ENCODE measurements at places on chromosomes 1 and 21.

GRCh38 chr1:235843461-235843961 is 23.2 kb downstream of the LYST start:
- DNase-seq = peak; percentile 26

GRCh38 chr21:45576838-45577737 is 34.8 kb upstream of the SLC19A1 start:
- no peak for DNase-seq

GRCh38 chr1:87179851-87180519 is 148.7 kb upstream of the LMO4 start:
- no peak for DNase-seq

- DNase-seq = no peak
Measured at GRCh38 chr1:17281775-17282181, 26.2 kb upstream of the PADI4 start.

DNA sequence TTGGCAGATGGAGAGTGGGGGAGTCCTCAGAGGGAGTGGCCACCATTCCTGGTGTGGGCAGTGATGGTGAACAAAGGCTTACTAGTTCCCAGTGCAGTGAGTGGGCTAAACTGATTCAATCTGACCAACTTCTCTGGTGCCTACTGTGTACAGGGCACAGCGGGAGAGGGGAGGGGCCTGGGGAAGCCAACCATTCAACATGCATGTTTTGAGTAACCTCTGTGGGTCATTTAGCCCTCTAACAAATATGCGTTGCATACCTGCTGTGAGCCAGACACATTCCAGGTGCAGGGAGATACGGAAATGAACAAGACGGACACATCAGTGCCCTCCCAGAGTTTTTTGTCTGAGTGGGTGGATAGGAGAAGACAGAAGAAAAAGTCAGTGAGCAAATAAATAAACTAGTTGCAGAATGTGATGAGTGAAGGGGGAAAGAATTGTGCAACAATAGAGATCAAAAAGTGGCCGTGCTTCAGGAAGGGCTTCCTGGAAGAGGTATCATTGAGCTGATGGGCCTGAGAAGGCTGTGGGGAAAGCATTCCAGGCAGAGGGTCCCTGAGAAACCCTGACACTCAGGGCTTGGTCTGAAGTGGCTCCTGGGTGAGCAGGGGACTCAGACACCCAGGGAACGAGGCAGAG is 78.8 kb downstream of the EPHB2 start:
- no peak for DNase-seq

- DNase-seq = no peak
Measured at GRCh38 chr21:20445971-20446370, 552.2 kb upstream of the NCAM2 start.

DNA sequence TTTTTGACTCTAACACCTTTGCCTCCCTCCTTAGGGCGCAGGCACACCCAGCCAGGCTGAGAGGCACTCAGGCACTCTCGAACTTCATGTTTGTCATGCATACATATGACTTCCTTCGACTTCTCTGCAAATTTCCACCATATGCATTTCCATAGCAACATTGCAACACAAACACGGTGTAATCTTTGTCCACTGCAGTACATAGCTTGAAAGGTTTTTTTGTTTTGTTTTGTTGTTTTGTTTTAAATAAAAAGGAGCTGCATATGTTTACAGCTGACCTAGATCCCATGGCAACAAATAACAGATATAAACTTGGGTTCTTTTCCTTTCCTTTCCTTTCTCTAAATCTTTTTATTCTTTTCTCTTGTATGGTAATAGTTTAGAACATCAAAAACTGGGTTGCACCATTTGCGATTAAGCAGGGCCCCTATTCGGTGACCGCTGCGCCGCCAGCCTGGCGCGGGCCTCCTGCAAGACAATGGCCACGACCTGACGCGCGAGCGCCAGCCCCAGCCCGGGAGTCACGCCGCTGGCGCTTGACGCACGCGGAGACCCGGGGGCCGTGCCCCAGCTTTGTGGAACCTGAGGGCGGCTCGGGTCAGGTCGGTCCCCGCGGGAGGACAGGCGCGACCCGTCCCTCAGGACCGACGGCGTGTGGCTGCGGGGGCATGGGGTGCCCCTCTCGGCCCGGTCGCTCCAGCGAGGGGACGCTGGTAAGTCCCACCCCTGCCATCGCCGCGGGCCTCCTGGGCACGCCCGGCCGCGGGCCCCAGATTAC is 35.2 kb downstream of the CCN1 start:
- DNase-seq = no peak

- no peak for DNase-seq
Measured at GRCh38 chr1:166479052-166479631, 312.3 kb upstream of the FAM78B start.

- DNase-seq = peak; percentile 72
Measured at GRCh38 chr1:209627732-209628196, 24.5 kb downstream of the LAMB3 start.

GRCh38 chr1:167276969-167277368 is 56.3 kb downstream of the POU2F1 start:
- DNase-seq = no peak

- no peak for DNase-seq
Measured at GRCh38 chr1:191895462-191896058, 262.7 kb upstream of the RGS18 start.

- DNase-seq = no peak
Measured at GRCh38 chr1:157399343-157399983, 152.9 kb downstream of the FCRL5 start.

GRCh38 chr1:37865348-37866120 is 6.1 kb upstream of the MTF1 start:
- no peak for DNase-seq

GRCh38 chr1:77874804-77875445 is 13.5 kb upstream of the NEXN start:
- DNase-seq = no peak

DNA sequence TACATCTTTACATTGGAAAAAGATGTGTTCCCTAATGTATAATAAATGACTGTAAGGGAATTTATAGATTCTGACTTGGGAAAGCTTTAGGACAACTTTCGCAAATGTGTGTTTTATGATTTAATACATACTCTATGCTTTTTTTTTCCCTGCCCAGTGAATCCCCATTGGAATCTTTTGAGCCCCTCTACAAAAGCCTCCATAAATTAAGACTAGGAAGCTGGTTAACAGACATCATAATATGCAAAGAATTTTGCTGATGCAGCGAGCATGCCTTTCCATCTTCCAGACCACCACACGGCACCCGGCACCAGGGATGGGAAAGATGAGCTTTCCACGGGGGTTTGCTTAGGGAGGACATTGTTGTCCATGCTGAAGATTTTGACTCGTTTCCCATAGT is 156.1 kb upstream of the IVNS1ABP start:
- DNase-seq = no peak

DNA sequence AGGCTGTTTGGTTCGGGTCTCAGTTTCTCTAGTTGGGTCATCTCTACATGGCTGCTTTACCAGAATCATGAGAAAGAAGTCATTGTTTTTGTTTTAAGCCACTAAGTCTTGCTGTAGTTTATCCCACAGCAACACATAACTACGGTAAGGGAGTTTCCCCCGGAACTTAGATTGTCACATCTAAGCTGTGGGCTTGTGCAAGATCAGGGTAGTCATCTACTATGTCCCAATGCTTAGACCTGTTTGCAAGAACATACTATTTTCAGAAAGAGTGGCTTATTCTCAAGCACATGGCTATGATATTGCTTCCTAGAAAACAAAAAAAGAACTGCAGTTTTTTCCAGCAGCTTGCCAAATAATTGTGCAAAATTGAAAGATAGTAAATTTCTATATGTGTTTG is 18.0 kb upstream of the OLIG2 start:
- no peak for DNase-seq

DNA sequence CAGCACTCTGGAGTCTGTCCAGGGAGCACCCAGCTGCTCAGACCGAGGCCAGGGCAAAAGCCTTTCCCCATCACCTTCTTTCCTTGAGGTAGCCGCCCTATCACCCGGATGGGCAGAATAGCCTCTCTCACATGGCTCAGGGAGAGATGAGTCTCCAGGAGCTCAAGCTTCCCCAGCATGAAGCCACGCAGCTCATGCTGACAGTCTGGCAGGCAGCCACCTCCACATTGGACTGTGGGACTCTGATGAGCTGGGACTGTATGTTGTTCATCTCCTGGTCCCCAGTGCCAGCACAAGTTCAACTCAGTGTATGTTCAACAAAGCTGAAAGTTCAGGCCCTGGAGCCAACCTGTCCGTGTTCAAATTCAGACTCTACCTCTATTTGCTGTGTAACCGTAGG is 75.2 kb upstream of the ZC3H12A start:
- no peak for DNase-seq

DNA sequence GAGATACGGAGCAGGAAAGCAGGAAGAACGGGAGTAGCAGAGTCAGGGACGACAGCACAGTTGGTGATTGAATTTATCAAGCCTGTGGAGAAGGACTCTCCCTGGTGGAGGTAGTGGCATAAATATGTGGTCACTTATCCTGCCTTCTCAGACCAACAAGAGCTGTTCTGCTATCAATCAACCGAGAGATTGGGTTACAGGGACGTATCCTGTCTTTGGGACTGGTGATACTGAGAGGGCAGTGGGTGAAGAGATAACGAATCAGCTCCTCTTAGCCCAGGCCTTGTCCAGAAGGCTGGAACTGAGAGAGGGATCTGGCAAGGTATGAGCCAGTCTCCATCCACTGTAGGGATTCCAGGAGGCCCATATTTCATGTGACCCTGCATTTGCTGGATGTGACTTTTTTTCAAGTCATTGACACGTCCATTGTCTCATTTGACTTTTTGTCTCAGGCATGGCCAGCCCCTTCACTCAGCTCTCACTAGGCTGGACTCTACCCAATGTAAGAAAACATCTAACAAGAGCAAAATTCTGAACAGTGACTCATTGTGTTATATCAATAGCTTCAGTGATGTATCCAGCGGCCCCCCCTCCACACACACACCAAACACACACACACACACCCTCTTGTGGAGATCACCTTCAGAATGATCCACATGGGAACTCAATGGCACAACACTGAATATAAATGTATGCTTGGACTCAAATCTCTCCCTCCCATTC is 11.3 kb downstream of the C1orf116 start:
- no peak for DNase-seq

GRCh38 chr1:91075233-91076135 is 53.6 kb upstream of the ZNF644 start:
- DNase-seq = no peak

- DNase-seq = no peak
Measured at GRCh38 chr1:47230692-47231300, 1.2 kb downstream of the TAL1 start.

GRCh38 chr1:205570796-205571537 is 60.8 kb downstream of the ELK4 start:
- no peak for DNase-seq

DNA sequence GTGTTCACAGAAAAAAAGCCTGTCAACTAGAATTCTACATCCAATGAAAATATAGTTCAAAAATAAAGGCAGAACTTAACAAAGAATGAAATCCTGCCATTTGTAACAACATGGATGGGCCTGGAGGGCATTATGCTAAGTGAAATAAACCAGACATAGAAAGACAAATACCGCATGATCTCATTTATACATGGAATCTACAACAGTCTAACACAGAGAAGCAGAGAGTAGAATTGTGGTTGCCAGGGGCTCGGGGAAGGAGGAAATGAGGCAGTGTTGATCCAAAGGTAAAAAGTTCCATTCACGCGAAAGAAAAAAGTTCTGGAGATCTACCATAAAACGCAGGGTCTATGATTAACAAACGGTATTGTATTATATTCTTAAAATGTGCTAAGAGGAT is 282.6 kb downstream of the MRPL39 start:
- DNase-seq = no peak

GRCh38 chr1:208239473-208240381 is 4.5 kb downstream of the PLXNA2 start:
- peak; percentile 33 for DNase-seq

- DNase-seq = peak; percentile 37
Measured at GRCh38 chr1:28518745-28519341, 13.0 kb downstream of the RCC1 start.

DNA sequence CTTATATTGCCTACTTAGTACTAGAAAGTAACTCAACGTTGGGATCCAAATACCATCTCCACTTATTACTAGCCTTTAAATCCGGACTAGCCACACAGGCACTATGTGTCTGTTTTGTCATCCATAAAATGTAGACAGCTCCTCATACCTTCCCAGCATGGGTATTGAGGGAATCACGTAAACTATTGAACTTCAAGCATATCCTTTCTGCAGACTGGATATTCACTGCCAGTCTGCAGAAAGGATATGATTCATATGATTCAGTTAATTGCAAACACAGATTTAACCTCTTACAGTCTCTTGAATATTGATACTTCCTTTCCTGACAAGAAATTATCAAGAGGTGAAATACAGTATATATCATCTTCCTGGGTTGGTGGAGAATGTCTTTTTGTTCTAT is 186.0 kb downstream of the LEPR start:
- no peak for DNase-seq

GRCh38 chr1:245272676-245273075 is 117.9 kb downstream of the KIF26B start:
- DNase-seq = no peak

DNA sequence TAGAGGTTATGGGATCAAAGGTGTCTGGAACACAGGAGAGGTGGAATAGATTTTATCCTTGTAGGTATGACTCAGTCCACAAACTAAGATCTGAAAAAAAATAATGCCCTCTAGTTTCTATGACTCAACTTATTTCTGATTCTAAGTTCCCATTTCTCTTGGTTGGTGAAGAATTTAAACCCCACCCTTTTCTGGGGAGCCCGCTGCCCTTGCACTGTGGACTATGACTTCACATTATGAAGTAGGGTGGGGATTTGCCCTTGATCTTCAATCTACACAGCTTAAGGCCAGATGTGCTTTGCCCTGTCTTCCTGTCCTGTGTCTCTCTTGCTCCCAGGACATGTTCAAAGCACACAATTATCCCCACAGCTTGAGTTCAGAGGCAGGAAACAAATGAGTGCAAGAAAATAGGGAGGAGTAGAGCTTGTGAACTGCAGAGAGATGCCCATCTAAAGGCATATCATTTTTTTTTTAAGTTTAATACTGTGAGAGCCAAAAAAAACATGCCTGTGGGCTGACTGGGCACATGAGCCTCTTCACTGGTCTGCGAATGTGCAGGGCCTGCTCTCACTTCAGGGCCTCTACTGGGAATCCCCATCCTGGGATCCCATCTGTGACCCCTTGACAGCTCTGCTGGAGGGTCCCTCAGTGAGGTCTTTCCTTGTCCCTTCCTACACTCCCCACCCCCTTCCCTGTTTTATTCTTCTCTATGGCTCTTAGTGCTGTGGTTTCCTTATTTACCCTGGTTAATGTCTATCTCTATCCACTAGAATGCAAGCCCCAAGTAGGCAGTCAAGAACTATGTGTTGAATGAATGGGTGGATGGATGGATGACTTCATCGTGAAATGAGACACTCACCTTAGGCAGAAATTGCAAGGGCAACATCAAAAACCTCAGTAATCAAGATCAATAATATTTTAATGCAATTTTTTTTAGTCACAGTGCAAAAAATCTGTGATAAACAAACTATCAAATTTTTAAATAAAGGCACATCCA is 61.5 kb downstream of the CD58 start:
- no peak for DNase-seq

- no peak for DNase-seq
Measured at GRCh38 chr1:2134266-2134620, 60.3 kb downstream of the FAAP20 start.
